ENCODE measurements at places on chromosomes 16 and 17.

- DNase-seq: no peak
Observed at GRCh38 chr17:42180411-42180921, 476 bp downstream of the KCNH4 start.

GRCh38 chr16:69814561-69814960 is 52.4 kb downstream of the WWP2 start:
- no peak for DNase-seq

- no peak for DNase-seq
Observed at GRCh38 chr17:34218748-34219147, 36.3 kb upstream of the CCL2 start.

GRCh38 chr17:76955191-76955590 is 87.0 kb downstream of the MGAT5B start:
- DNase-seq: no peak

DNA sequence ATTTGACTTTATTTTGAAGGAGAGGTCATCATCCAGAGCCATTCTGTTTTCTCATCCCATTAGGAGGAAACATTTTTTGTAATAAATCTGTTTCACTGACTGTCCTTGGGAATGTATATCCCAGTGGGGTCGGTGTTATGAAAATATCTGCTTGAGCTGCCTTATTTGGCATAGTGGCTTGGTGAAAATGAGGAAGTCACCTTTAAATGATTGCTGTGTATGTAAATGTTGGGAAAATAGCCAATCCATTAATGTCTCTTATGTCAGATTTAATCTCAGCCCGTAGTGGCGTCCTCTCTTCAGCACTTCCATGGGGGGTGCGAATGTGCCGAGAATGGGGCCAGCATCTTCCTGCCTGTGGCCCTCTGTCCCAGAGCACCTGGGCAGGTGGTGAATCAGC is 57.6 kb downstream of the BANP start:
- peak; percentile 35 for DNase-seq

DNA sequence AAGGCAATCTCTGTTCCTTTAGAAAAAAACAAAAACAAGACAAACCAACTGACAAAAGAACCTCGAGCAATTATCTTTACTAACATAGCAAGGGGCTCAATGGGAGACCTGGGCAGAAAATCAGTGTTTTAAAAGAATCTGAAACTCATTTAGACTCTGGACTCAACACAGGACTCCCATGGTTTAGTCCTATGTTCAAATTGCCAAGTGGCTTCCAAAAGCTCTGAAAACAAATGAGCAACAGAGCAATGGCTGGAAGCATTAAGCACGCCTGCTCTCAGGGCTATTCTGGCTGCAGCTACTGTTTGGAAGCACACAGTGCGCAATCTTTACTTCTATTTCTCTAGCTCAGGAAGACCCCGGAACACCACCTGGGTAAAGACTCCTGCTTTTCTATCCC is 162.0 kb downstream of the AATF start:
- DNase-seq: no peak

DNA sequence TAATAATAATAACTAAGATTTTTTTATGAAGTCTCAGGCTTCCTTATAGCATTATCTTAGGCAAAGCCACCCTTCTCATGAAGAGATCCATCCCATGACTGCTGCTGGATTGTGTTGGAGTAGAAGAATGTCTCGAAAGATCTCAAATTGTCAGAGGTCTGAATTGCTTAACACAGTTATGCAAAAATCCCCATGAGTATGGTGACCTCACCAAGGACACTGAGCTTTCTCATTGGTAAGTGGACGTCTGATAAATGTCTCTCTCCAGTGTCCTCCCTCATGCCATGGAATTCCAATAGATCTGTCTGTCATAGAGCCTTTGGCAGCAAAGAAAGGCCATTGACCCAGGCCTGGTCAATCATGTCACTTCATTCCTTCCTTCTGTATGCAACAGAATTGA is 264.5 kb downstream of the CDH11 start:
- DNase-seq: no peak

DNA sequence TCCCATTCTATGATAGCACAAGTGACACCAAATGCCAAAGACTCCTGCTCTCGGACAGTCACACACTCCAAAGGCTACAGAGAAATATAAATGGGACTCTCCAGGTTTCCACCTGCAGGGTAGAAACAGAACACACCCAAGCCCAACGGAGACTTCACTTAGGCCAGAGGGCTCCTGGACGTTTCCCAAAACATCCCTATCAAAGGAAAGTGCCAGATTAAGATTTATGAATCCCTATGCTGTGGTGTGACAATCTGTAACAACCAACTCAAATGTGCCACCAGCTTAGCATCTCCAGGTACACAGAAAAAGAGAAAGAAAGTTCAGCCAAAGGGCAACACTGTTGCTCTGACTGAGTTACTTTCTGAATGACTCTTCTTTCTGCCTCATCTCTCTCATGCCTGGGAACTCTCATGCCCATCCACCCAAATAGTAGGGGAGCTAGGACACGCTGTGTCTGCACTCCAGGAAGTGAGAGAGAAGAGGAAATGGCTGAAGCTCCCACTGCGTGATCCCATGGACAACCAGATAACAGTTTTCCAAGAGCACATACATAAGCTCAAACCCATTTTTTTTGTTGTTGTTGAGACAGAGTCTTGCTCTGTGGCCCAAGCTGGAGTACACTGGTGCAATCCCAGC is 49.7 kb downstream of the SMG6 start:
- DNase-seq: no peak

GRCh38 chr17:17937201-17937853 is 34.9 kb downstream of the TOM1L2 start:
- no peak for DNase-seq

DNA sequence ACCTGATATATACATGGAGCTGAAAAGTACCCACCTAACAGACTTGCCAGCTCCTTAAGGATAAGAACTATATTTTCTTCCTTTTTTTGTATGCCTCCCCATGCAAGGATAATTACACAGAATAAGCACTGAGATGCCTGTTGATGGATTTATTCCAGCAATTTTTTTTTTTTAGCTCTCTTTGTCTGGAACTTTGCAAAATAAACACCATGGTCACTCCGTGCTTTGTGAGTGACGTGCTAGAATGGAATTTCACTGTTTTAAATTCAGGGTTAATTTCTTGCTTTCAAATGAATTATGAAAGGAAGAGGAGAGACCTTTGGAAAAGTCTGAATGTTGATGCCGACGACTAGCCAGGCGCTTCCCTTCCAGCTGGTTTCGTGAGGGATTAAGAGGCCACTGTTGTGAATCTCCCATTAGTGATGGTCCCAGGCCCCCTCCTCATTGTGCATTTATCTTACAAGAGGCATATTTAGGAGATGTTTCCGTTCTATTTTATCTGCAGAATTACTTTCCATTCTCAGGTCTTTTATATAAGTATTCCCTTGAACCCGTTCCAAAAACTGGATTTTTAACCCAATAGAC is 529.1 kb downstream of the WWOX start:
- no peak for DNase-seq

DNA sequence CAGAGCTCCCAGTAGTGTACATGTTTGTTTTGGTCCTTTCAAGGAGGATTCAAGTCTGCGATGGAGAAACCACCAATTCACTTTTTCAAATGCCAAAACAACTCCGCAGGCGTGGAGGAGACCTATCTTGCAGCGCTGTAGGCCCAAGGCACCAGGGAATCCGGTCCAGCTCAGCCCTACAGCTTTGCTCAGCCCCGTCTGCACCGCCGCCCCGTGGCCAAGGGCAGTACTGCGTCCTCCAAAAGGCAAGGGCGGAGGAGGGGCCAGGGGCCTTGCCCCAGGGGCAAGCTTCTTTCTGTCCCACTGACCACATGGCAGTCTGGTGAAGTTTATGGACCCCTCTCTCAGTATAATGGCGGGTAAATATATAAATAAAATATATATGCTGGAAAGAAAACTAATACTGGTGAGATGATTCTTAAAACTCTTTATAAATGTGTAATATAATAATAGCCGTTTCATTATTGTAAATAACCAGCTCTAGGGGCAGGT is 709 bp upstream of the CD300LG start:
- DNase-seq: peak; percentile 73

DNA sequence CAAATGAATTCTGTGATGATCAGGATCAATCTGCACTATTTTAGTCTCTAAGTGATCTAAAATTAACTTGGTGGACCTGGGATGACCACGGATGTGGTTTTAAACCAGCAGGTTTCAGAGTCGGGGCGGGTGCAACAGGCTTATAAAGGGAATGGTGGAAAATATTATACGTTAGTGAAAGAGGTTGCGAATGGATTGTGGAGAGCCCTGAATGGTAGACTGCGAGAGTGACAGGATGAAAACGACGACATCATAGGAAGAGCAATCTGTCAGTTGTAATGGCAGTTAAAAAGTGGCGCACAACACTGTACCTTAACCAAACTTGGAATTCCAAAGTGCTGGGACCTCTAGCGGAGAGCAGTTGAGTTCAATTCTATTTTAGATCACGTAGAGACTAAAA is 1.2 kb upstream of the CYB5B start:
- DNase-seq: no peak

- DNase-seq: no peak
Observed at GRCh38 chr17:15287538-15288267, 22.6 kb upstream of the PMP22 start.

GRCh38 chr17:76384222-76384986 is at the start of gene SPHK1:
SPHK1 (plus strand) TSS chr17:76384609; CDS start chr17:76385645, 1,036 bp downstream.
- DNase-seq: peak; percentile 67

- DNase-seq: no peak
Observed at GRCh38 chr16:12324152-12324551, 347.6 kb downstream of the SNX29 start.

- no peak for DNase-seq
Observed at GRCh38 chr17:7587420-7588151, 2.3 kb downstream of the SOX15 start.

DNA sequence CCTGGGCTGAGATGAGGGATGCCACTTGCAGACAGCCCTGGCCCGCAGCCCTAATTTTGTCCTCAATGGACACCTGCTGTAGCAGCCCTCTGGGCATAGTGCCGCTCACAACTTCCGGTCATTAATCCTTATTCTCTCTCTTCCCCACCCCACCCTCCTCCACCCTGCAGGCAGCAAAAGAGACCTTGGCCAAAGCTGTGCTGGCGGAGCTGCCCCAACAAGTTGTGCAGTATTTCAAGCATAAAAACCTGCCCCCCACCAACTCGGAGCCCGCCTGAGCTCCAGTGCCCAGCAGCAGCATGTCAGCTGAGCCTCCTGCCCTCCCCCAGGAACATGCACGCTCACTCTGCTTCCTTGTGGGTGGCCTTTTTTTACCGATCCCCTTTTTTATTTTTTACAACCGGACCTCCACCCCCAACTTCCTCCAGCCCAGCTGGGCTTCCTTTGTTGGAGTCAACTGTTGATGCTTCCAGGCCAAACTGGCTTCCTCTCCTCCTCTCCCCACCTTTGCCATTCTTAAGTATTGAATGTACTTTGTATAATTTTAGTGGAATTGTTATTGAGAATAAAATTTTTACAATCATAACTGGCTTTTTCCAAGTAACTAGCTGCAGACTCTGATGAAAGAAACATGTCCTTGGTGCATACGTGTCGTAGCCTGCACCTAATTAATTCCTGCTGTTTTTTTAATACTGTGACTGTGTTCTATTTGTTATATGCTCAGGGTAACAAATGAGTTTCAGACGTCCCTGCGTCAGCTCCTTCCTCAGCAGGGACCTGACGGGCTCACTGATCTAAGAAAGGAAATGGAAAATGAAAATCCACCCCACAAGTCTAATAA is 38.2 kb downstream of the PSME3IP1 start:
- peak; percentile 94 for DNase-seq

DNA sequence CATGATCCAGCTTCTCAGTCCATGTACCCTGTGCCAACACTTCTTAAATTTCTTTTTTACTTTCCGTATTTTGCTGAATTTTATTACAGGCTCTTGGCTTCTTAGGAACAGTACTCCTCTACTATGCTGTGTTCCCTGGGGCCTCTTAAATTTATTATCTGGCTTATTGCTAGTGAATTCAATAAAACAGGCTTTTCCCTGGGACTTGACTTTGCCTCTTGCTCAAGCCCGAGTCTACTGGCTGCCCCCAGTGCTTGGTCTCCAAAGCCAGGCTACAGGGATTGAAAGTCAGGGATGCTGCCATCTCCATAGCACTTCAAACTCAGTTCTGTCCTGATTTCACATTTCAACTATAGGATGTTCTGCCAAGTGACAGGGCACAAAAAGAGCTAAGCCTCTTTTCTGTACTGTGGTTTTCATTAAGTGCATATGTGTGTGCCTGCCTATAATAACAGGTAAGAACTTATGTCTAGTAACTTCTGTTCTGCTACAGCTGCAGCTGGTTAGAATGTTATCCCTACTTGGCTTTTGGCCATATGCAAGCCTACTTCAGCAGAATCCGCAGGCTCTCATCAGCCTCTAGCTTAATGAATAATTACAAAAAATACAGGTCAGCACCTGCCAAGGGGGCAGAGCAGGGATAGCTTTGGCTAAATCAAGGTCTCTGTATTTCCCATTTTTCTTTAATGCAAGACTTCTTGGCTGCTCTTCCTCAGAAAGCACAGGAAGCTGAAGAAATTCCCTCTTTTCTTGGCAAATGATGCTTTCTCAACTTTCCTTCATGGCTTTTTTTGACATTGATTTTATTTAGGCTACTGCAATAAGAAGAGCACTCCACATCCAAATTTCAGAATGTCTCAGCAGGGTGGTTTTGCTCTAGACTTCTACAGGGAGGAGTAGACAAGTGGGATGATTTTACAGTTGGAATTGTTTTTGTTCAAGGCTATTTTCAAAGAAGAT is 8.2 kb downstream of the FAM20A start:
- no peak for DNase-seq

DNA sequence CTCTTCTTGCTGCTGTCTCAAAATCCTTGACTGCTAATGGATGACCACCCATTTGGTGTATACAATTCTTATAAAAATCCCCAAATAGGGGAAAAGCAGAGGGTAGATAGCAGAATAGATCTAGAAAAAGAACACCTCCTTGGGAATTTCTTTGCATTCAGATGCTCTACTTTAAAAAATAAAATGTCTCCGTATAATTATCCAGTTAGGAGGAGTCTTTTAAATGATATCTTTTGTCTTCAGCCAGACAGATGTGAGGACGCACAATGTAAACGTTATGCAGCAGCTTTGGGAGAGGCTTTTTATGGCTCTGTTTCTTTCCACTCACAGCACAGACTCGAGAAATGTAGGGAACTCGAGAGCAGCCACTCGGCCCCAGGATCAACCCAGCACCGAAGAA is 300.2 kb downstream of the IRF8 start:
- no peak for DNase-seq

DNA sequence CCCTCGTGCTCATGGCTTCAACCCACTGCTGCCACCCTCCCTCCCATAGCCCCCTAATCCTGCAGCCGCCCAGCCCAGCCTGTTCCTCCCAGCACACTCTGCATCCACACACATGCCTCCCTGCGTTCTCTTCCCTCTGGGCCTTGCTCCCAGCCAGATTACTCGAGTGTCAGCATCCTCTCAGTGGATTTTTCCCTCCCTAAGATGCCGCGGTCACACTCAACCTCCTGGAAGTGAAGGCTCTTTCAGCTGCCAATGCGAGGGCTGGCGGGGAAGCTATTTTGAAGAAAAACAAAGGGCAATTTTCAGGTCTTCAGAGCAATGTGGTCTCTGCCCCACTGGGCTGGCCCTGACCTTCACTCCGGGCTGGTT is 23.2 kb upstream of the CACNG5 start:
- no peak for DNase-seq

GRCh38 chr16:55901566-55902217 is 26.5 kb upstream of the CES5A start:
- no peak for DNase-seq

Data from KBM-7 (cell line).